Temporal lobe (tissue), 4 donors: ENCODE measurements at places on chromosomes 6 and 20. TPM values are rescaled to one million over a fixed set of nuclear protein-coding genes. Genes with fewer than 3 reads are reported as not detected.

Gene ATP9A
- 242 TPM for total RNA-seq

Gene MYLK4
- total RNA-seq, result 0.49 TPM

Gene ULBP1
- 2.5 TPM for total RNA-seq

Gene BMP2
- 6.1 TPM for total RNA-seq

Gene OR2B6
- not detected for total RNA-seq

Gene TMEM242
- 11.6 TPM for total RNA-seq

Gene SRMS
- not detected for total RNA-seq

Gene C6orf163
- 6.4 TPM for total RNA-seq

Gene JPH2
- under 0.01 TPM for total RNA-seq

Gene STX7
- 52.4 TPM for total RNA-seq

Gene NRSN2
- total RNA-seq, result 32.7 TPM

Gene VPS16
- 48.9 TPM for total RNA-seq

Gene RNF146
- 80.4 TPM for total RNA-seq

Gene OOEP
- not detected for total RNA-seq

Gene CYP39A1
- total RNA-seq, result 3.0 TPM

Gene MAFB
- total RNA-seq, result 11.1 TPM

Gene CST2
- not detected for total RNA-seq

Gene CBLN4
- total RNA-seq, result 8.6 TPM

Gene FAM83C
- total RNA-seq, result not detected

Gene LZTS3
- total RNA-seq, result 15.0 TPM

Gene FAM209A
- not detected for total RNA-seq

Gene MBOAT1
- 5.7 TPM for total RNA-seq

Gene GRM4
- 3.7 TPM for total RNA-seq

Gene TUBB1
- 0.49 TPM for total RNA-seq

Gene EYS
- total RNA-seq, result 2.0 TPM

Gene SDCBP2
- 2.7 TPM for total RNA-seq

Gene KCNG1
- 18.2 TPM for total RNA-seq

Gene MACROD2
- 41.8 TPM for total RNA-seq

Gene KCNS1
- 1.7 TPM for total RNA-seq

Gene L3MBTL1
- 14.8 TPM for total RNA-seq

Gene IFT52
- total RNA-seq, result 48.4 TPM

Gene C20orf141
- not detected for total RNA-seq

Gene THBD
- 1.7 TPM for total RNA-seq

Gene GNAS-AS1
- total RNA-seq, result 0.49 TPM

Gene PLG
- not detected for total RNA-seq

Gene C6orf52
- total RNA-seq, result 0.98 TPM

Gene SLC4A11
- total RNA-seq, result under 0.01 TPM

Gene SIRPA
- 9.3 TPM for total RNA-seq

Gene C6orf15
- not detected for total RNA-seq

Gene CDH22
- total RNA-seq, result 2.2 TPM

Gene TOX2
- 0.74 TPM for total RNA-seq

Gene ATF6B
- total RNA-seq, result 16.7 TPM

Gene HLA-DQB1
- total RNA-seq, result not detected

Gene SERINC3
- total RNA-seq, result 57.8 TPM

Gene SMIM28
- not detected for total RNA-seq

Gene EYA4
- total RNA-seq, result 0.25 TPM

Gene RCAN2
- 10.8 TPM for total RNA-seq

Gene PRL
- not detected for total RNA-seq

Gene PAK1IP1
- 17.0 TPM for total RNA-seq

Gene PRDM13
- not detected for total RNA-seq

Gene TGM3
- 0.25 TPM for total RNA-seq

Gene SUPT3H
- total RNA-seq, result 25.1 TPM
